Ovary (tissue), 10 donors: ENCODE measurements at places on chromosomes 13 and 19. TPM values are rescaled to one million over a fixed set of nuclear protein-coding genes. Genes with fewer than 3 reads are reported as not detected.

GPR12 gene
- not detected for polyA plus RNA-seq

ZNF878 gene
- polyA plus RNA-seq: not detected

DNA sequence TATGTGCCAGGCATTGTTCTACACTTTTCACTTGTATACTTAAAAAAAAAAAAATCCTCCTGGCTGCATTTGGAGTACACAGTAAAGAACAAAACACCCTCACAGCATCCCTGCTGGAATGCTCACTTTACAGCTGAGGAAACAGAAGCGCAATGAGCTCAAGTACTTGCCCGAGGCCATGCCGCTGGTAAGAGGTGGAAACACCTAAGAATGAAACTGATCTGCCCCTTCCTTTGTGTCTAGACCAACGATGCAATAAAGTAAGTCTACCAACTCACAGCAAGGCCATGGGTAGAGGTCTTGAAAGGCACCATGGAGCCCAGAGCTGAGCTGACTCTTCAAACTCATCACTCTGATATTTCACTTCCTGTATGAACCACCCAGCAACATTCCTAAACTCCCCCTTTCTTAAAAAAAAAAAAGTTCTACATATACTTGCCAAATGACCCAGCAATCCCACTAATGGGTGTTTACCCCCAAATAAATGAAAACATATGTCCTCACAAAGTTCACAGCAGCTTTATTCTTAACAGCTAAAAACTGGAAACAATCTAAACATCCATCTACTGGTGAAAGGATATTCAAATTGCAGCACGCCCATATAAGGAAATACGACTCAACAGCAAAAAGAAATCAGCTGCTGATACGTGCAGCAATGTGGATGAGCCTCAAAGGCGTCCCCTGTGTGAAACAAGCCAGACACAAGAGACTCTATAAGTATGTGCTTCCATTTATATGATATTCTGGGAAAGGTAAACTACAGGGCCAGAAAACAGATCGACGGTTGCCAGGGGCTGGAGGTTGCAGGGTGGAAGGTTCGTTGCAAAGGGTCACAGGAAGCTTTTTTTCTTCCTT, 236.6 kb upstream of the MAB21L1 start:
- DNase-seq: no peak

GRCh38 chr19:30026933-30027332, 84.9 kb downstream of the URI1 start:
- DNase-seq: no peak

GRCh38 chr13:100589178-100589725, 663 bp upstream of the GGACT start:
- DNase-seq: no peak

DNA sequence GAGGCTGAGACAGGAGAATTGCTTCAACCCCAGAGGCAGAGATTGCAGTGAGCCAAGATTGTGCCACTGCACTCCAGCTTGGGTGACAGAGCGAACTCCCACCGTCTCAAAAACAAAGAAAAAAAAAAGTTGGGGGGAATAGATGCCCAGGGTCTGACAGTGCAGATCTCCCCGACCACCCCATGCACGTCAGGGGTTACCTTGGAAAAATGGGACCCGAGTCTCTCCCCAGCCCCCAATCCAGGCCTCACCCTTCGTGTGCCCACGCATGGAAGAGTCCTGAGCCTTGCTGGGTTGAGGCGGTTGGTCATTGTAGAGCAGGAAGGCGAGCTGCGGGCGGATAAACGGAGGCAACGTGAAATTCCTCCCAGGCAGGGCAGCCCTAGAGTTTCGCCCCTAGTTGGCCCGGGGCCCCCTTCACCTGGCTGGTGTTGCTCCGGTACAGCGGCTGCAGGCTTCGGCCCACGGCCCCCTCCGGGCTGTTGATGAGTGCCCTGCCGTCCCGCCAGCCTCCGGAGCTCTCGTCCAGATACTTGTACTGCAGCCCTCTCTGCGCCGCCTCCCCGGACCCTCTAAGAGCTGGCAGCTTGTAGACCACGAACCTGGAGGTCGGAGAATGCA, 588 bp downstream of the DNASE2 start:
- DNase-seq: no peak

- no peak for DNase-seq
Measured at GRCh38 chr19:7627166-7627565, 2.2 kb downstream of the XAB2 start.

DNA sequence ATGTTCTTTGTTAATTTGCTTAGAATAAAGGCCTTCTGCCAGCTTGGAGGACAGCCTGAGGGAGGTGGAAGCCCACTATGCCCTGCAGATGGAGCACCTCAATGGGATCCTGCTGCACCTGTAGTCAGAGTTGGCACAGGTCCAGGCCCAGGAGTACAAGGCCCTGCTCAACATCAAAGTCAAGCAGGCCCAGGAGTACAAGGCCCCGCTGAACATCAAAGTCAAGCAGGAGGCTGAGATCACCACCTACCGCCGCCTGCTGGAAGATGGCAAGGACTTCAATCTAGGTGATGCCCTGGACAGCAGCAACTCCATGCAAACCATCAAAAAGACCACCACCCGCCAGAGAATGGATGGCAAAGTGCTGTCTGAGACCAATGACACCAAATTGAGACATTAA, 41.7 kb downstream of the ZNF85 start:
- no peak for DNase-seq

- no peak for DNase-seq
Measured at GRCh38 chr19:11100049-11100448, 10.8 kb downstream of the LDLR start.

GRCh38 chr19:46297700-46298478, 1.0 kb downstream of the HIF3A start:
- DNase-seq: peak; percentile 91

DNA sequence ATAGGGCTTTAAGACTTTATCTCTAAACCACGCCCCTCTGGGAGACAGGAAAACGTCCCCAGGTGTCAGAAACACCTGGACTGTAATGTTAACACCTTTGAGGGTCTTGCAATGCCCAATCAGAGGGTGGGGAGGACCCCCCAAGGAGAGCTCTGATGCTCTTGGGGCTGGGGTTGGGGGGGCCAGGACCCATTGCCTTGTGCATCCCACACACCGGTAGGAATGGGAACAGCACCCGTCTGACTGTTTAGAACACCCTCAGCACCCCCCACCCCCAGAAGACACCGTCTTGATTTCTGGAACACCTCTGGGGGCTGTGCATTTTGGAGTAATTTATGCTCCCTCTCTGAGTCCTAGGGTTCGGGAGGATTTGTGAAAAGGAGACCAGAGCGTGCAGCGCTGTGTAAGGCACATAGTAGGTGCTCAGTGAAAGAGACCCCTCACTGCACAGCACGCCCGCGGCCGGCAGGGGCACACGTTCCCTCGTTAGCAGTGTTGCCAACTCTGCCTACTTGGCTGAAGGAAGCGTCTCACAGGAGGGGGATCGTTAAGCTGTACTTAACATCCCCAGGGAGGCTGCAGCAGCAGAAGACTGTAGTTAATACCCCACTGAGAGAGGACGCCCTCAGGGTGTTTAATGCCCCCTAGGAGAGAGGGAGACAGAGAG, 2.8 kb upstream of the ERFL start:
- no peak for DNase-seq

GRCh38 chr19:40374084-40374483, 15.9 kb downstream of the HIPK4 start:
- no peak for DNase-seq

- DNase-seq: no peak
Measured at GRCh38 chr19:58385313-58385890, 1.7 kb upstream of the RPS5 start.
